C1 segment of cervical spinal cord (tissue), 14 donors: ENCODE measurements at places on chromosomes 2 and 18.

DNA sequence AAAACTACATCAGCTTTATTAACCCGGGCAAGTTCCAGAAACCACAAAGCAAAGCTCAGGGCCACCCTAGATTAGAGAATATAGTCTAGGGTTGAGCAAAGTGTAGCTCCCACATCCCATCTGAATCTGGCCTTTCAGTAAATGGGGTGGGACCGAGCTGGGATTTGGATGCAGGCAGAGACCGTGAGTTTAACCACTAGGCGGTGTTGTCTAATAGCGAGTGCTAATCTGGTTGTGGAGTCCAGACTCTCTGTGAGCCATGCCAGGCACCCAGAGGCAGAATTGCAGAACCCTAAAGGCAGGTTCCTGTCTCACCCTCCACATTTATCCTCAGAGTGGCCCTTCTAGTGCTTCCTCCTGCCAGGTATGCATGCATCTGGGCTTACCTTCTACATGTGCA lies 435.9 kb downstream of the TSN start:
- DNase-seq = no peak

DNA sequence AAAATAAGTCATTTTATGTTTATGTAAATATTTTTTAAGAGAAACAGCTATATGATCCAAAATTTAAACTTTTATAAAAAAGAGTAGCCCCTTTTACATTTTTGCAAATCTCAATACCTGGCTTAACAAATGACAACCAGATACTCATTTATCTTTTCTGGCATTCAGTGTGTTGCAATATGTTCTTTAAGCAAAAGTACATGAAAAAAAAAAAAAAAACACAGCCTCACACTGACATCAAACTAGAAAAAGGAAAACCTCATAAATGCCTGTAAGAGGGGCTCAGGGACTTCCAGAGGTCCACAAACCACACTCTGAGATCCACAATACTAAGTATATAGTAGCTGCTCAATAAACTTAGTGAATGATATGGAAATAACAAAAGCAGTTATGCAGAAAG lies 21.9 kb downstream of the PPP4R3B start:
- no peak for DNase-seq

- no peak for DNase-seq
Measured at GRCh38 chr2:202624133-202624532, 10.6 kb upstream of the FAM117B start.

DNA sequence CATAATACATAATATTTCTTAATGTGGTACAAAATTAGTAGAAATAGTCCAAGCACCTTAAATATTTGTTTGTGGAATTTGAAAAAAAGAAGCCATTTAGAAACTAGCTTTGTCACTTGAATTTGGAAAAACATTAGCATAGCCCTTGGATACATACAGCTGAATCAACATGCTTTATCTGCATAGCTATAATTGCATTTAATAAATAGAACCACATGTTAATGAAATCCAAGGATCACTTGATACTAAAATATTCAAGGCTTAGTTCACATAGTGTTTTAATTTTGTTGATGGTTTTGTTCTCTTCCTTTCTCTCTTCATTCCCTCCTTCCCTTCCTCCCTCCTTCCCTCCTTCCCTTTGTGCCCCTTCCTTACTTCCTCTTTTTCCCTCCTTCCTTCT lies 169.4 kb upstream of the NRXN1 start:
- no peak for DNase-seq

DNA sequence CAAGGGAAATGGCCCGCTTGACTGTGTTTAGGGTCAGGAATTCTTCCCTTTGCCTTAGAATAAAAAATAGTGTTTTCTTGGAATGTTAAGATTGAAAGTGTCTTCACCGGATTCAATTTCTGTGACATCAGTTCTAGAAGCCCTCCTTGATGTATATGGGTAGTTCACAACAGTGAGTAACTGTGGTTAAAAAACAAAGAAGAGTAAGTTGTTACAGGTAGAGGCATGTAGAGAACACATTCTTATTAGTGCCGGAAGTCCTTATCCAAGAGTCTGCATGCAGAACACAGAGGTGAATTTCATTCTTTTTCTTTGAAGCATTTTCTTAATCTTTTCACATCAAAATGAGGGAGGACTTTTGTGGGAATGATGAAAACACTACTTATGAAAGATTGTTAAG lies 105.5 kb downstream of the FMNL2 start:
- no peak for DNase-seq

- no peak for DNase-seq
Measured at GRCh38 chr18:27652480-27653121, 467.5 kb upstream of the CHST9 start.

DNA sequence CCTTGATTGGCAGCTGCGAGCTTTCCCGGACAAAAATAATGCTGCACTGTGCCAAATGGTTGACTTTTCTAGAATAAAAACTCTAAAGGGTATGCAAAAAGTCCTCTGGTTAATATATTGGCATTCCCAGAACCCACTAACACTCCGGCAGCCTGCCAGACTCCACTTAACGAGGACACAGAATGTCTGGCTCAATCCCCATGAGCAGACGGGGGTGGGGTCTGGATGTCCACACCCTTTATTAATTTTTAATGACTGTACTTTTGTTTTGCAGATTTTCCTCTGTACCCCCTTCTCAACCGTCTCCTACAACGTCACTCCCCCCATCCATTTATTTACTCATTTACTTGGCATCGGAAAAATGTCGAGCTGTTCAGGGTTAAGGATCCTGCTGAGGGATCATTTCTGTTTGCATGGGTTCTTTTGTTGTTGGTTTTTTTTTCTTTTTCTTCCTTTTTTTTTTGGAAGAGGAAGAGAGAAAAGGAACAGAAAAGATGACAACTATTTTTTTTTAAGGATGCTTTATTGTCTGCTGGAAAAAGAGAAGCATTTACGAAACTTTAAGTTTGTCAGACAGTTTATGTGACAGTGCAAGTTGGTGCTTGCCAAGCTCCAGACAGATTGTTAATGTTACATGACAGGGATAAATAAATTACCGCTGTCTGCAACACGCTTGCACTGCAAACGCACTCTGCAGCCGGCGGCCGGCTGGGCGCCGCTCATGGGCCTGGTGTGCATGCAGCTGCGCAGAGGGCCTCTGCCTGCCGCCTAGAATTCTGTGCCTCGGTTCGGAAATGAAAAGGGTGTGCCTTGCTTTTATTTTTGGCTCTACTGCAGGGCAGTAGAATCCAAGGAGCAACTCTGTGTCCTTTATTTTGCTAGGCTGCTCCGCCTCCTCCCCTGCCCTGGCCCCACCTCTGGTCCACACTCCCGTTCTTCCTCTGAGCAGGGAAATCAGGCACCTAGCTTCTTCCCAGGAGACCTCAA lies 3.6 kb downstream of the LDLRAD4 start:
- no peak for DNase-seq

GRCh38 chr2:80001701-80002101 lies 302.9 kb downstream of the LRRTM1 start:
- no peak for DNase-seq

DNA sequence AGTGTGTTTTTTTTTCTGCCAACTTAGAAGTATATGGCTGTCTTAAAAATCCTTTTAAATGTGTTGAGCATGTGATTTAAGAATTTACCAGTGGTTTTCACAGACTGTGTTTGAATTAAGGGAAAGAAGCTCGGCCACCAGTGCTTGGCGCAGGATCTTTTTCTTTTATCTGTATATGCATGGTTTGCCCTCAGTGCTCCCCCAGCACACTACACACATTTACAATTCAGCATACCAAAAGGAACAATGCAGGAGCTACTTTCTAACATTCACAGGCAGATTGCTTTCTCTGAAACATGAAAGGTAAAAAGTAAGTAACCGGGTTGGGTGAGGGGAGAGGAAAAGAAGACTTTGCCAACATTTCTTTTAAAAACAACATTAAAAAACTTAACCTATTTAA lies 3.9 kb downstream of the SALL3 start:
- DNase-seq = no peak

- no peak for DNase-seq
Measured at GRCh38 chr2:100983684-100984310, 18.3 kb upstream of the RPL31 start.

DNA sequence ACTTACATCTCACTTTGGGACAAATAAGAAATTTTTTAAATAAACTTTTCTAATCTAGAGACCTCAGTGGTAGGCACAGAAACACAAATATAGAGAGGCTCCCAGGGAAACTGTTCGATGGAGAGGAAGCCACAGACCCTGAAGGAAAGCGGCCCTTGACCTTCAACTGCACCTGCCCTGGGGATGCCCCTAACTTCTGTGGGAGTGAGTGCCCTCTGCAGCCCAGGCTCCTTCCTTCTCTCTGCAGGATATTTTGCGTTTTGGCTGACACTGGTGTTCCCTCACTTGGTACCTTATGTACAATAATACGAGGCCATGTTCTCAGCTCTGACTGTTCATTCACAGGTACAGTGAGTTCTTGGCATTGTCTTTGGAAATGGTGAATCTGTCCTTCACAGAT lies 64.8 kb upstream of the MAL start:
- no peak for DNase-seq

GRCh38 chr2:96138179-96139145 lies at the start of gene ASTL:
TSS of gene ASTL (minus strand) at chr2:96138502. CDS start at chr2:96138436, 66 bp downstream.
- DNase-seq = peak; percentile 4

DNA sequence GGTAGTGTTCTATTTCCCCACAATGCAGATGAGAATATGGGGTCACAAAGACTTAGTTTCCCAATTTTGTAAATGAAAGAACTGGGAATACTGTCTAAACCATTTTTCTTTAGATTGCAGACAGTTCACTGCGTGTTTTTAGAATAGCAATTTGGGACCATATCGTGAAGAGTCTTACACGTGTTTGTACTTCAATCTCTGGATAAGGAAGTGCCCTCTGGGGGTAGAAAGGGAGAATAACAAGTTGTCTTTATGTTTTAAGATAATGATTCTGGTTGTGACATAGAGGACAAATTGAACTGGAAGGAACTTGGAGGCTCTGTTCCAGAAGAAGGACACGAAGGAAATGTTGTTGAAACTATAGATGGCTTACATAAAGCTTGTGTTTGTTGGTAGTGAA lies 457.7 kb downstream of the CBLN2 start:
- DNase-seq = no peak

GRCh38 chr2:34031097-34031496 lies 432.0 kb upstream of the FAM98A start:
- DNase-seq = no peak

- no peak for DNase-seq
Measured at GRCh38 chr2:145622285-145622684, 1102.4 kb upstream of the ZEB2 start.

DNA sequence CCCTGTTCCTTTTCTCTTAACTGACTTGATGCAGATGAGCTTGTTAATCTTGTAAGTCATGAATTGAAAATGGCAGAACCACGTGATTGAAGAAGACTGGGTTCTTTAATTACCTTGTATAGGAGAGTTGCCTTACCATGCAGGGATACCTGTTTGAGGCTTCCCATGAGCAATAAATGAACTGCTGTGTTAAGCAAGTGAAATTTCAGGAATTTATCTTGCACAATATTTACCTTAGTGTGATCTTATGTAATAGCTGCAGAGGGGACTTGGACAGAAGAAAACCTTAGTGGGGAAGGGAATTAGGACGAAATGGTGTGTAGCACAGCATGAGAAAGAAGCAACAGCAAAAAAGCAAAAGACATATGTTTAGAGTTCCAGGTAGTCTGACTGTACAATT lies 384.0 kb upstream of the TMEFF2 start:
- DNase-seq = no peak

DNA sequence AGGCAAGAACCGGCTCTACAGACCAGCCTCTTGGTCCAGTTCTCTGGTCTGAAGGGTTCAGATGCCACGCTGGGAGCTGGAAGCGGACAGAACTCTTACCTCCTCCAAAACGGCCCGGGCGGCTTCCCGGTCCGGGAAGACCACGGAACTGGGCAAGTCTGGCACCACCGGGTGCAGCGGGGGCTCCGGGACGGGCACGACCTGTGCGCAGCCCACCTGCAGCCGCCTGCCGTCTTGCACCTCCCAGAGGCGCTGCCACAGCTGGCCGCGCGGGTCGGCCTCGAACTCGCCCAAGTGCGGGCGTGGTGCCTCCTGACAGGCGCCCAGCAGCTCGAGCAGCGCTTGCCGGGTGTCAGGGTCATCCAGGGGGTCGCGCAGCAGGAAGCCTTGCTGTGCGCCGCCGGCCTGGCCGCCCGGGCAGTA lies 773 bp downstream of the CMPK2 start:
- DNase-seq = no peak

- no peak for DNase-seq
Measured at GRCh38 chr2:170504810-170505145, 210.4 kb upstream of the SP5 start.

- DNase-seq = no peak
Measured at GRCh38 chr18:48459465-48459864, 50.3 kb upstream of the ZBTB7C start.

GRCh38 chr18:52343731-52344340 lies 3.8 kb downstream of the DCC start:
- DNase-seq = no peak

DNA sequence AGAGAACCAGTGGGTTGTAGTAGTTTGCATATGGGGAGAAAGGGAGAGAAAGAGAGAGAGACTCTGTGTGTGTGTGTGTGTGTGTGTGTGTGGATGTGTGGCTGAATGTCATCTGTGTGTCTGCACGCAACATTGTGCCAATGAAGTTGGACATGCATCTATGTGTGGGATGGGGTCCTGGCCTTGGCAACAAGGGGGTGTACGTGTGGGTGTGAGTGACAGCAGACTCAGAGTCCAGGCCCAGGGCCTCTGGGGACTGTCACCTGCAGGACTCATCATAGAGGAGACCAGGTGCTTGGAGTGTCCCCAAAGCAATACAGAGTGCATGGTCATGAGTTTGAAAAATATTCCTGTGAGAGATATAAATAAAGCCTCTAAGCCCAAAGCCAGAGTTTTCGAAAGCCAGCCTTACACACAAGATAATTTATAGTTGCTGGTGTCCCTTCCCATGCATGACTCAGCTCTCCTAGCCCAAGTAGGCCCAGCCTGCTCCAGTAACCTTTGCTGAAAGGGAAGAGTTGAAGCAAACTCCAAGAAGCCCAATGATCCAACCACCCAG lies 59.9 kb downstream of the TNP1 start:
- DNase-seq = no peak

DNA sequence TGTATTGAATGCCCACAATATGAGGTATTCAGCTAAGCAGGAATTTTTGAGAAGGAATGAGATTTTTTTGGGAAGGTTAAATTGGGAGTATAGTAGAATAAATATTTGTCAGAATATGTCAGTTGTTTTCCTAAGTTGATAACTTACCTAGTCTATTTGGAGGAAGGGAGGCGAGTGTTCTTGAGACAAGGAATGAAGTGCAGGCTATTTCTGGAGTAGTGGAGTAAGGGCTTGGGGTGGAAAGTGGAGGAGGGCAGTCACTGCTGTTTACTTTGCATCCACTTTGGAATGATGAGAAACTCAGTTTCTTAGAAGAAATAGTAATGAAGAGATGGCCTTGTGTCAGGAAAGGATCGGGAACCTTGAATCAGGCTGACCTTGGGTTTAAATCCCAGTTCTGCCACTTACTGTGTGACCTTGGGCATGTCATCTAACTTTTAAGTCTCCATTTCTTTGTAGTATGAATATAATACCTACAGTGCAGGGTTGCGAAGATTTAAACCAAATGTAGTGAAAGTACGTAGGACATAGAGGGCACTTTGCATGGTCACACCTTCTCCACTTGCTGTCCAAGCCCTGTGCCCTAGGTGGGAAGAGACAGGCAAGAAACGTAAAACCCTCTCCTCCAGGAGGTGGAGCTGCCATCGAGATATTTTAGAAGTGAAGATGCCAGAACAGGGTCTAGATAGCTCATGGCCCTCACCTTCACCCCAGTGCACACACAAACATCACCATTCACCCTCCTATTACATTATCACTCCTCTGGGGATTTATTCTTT lies 25.2 kb upstream of the CYP27A1 start:
- no peak for DNase-seq
